Activated CD4-positive, CD25-positive, alpha-beta regulatory T cell treated with anti-CD3 and anti-CD28 coated beads, Interleukin-2, amount 50 U/mL, for 16 hours (primary cell): ENCODE measurements at places on chromosomes 13 and 19.

- DNase-seq, result no peak
Measured at GRCh38 chr13:27391471-27391870, 32.9 kb upstream of the GTF3A start.

- no peak for DNase-seq
Measured at GRCh38 chr19:4064496-4065260, 2.0 kb downstream of the ZBTB7A start.

GRCh38 chr13:112588490-112589297, 741 bp upstream of the TUBGCP3 start:
- no peak for DNase-seq

- DNase-seq, result no peak
Measured at GRCh38 chr19:24140099-24140498, 53.1 kb downstream of the ZNF254 start.

- DNase-seq, result no peak
Measured at GRCh38 chr19:10995926-10996600, 35.2 kb downstream of the SMARCA4 start.

DNA sequence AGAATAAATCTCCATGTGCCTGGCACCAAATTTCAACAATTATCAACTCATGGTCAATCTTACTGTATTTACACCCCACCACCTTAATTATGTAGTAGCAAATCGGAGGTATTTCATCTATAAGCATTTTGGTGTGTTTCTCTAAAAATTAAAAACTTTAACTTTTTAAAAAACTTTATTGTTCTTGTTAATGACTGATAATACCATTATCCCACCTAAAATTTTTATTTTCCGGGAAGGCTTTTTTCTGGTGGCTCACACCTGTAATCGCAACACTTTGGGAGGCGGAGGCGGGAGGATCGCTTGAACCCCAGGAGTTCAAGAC, 453 bp upstream of the PDCD2L start:
- DNase-seq, result no peak

DNA sequence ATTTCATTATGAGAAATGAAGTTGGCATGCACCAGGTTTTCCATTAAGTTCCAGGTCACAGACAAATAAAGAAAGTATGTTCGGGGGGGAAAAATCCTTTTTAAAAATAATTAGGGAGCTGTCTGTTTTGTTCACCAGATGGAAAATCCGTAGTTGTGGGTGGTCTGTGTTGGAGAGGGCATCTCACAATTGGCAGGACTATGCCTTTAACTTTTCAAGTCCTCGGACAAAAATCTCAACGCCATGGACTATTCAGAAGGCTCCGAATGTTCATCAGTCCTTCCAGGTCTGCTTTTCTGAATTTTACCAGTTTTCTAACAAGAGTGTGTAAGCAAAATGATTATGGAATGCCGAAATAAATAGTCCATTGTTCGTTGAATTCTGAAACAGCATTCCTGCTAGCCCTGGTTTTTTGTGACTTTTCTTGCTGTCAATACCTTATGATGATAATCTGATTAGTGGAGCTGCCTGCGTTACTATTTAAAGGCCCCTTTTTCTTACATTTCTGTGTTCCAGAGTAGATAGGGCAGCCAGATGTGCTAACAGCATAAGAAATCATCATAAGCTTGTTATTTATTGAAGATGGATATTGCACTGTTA, 146.9 kb downstream of the TM9SF2 start:
- DNase-seq, result no peak

- DNase-seq, result no peak
Measured at GRCh38 chr13:97298816-97299215, 76.7 kb downstream of the MBNL2 start.

DNA sequence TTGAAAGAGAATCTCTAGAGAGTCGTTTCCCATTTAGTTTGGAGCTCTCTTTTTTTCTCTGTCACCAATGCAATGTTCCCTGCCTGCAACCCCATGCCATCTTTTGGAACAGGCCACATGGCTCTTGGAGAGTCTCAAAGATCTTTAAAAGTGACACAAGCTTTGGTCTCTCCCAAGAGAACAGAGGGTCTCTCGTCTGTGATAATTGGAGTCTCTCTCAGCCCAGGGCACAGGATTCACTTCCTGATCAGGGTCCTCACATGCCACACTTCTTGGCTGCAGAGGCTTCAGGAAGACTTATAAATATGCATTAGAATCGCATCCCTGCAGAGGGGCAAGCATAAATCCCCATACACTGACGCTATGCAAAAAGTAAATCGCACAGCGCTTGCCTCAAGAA, 240.5 kb downstream of the IRS2 start:
- no peak for DNase-seq

GRCh38 chr13:32162395-32163005, 130.9 kb downstream of the FRY start:
- no peak for DNase-seq

- DNase-seq, result no peak
Measured at GRCh38 chr19:10503002-10503789, at the start of gene KEAP1. KEAP1 (minus strand) TSS chr19:10503356; CDS start chr19:10500033, 3,323 bp downstream.

GRCh38 chr13:48653472-48653939, at the start of gene CYSLTR2:
CYSLTR2 (plus strand) TSS chr13:48653929; CDS start chr13:48706818, 52,889 bp downstream.
- DNase-seq, result peak; percentile 8
